Chondrocyte (in vitro differentiated cells): ENCODE measurements at places on chromosomes 3 and 15.

GRCh38 chr3:115087512-115087911, 59.6 kb downstream of the ZBTB20 start:
- no peak for DNase-seq

DNA sequence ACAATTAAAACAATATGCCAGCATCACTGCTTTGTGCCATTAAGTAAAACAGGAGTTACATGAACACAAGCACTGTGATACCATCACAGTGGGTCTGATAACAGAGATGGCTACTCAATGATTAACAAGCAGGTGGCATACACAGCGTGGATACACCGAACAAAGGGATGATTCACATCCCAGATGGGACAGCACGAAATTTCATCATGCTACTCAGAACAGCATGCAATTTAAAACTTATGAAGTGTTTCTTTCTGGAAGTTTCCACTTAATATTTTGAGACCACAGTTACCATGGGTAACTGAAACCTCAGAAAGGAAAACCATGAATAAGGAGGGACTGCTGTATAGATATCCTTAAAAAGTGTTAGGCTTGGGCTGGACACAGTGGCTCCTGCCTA, 44.5 kb downstream of the SLC24A1 start:
- DNase-seq, result no peak

GRCh38 chr15:70475921-70476320, 287.4 kb downstream of the UACA start:
- DNase-seq, result peak; percentile 42

DNA sequence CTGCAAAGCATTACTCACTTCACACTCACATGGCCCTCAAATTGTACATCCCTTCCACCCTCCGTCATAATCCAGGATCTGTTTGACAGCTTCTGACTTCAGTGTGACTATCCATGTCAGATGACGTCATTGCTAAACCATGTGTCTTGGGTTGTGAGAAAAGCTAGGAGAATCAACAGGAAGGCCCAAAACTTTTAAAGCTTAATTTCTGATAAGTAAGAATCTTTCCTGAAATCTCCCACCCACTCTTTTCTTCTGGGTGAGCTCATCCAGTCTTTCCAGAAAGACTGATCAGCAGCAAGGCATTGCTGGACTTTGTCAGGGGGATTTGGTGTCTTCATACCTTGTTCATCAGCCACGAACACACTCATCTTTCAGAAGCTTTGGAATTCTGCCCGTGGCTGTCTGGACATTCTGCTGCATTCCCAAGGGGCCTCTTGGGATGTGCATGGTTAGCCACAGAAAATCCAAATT, 11.5 kb upstream of the LMCD1 start:
- DNase-seq, result no peak

- no peak for DNase-seq
Observed at GRCh38 chr15:100918690-100919480, at the start of gene LRRK1. Gene LRRK1, plus strand, starts transcription at chr15:100919357. Its CDS starts 5,276 bp downstream, at chr15:100924633.

DNA sequence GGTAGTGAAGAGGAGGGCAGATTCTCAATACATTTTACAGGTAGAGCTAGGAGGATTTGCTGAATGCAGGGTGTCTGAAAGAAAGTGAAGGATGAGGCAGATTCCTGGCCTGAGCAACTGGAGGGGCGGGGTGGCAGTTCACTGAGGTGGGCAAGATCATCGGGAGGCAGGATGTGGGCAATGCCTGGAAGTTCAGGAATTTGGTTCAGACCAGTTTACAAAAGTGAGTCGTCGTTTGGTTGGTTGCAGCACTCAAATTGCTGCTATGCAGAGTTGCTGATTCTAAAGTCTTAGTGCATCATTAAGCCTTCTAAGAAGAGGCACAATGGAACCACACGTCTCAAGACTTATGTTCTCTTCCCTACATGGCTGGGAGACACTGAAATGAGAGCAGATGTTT, 134.0 kb downstream of the MFSD1 start:
- no peak for DNase-seq

DNA sequence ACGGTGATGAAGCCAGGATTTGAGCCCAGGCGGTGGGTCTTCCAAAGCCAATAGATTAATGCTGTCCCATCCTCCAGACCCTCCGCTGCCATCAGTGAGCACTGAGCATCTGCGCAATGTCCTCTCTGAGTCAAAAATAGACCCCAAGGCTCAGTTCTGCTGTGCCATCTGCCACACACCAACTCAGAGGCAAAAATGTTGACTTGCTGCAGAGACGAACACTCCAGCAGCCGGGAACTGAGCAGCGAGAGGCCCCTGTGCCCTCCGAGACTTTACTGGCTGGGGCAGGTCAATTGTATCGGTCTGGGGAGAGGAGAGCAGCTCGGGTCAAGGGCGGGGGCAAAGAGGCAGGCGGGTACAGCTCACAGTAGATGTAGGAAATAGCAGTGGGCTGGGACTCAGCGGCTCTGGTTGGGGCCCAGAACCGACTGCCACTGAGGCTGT, 41.5 kb upstream of the ATP2B2 start:
- no peak for DNase-seq

GRCh38 chr3:47571391-47572175, 7.1 kb downstream of the CSPG5 start:
- DNase-seq, result no peak

GRCh38 chr3:51099794-51100535, 285.1 kb upstream of the MANF start:
- no peak for DNase-seq

DNA sequence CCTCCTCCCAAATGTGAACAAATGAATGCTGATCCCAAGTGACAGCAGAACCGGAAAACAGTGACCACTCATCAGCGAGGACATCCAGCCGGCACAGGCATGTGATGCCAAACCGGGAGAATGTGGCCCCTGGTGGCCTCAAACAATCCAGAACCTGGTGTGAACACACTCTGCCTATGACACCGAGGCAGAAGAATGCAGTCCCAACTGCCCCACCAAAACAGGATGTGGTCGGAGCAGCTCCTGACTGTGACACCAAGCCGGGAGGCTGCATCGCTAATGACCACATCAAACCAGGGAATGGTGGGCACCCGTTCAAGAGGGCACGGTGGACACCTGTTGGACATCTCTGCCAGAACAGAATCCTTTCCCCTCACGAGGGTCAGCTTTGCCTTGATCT, 15.4 kb downstream of the SCN5A start:
- DNase-seq, result no peak

- no peak for DNase-seq
Observed at GRCh38 chr3:38109580-38110313, 27.2 kb downstream of the ACAA1 start.

DNA sequence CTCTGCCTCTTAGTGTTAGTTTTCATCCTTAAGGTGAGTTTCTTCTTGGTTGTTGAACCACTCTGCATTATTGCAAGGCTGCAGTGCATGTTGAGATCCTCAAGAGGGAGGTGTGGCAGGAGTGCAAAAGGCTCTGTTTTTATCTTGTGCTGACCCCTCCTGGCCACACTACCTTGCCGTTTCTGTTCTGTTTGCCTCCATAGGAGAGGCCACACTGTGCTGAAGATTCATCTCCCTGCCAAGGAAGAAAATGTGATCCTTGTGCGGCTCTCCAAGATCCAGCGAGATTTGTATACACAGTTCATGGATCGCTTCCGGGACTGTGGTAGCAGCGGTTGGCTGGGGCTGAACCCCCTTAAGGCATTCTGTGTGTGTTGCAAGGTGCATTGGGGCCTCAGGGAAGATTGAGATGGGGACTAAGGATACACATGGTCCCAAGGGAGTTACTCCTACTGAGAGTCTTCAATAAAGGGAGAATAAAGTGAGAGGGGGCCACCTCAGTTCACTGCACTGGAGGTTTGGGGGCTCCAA, 33.0 kb upstream of the TEX264 start:
- no peak for DNase-seq

DNA sequence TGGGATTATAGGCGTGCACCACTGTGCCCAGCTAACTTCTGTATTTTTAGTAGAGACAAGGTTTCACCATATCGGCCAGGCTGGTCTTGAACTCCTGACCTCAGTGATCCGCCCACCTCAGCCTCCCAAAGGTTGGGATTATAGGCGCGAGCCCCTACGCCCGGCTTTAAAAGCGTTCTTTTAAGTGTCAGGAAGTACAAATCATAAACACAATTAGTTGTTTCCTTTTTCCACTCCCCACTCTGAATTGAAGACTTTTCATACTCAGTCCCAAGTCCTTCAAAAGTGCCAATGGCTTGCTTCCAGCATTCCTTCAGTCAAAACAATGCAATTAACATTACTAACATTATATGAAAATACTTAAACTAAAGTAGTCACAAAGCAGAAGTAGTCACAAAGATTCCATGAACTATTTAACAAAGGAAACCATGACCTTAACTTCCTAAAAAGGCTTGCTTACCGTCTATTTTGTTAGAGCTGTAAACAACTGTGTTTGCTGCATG, 8.1 kb downstream of the WDR82 start:
- DNase-seq, result no peak

DNA sequence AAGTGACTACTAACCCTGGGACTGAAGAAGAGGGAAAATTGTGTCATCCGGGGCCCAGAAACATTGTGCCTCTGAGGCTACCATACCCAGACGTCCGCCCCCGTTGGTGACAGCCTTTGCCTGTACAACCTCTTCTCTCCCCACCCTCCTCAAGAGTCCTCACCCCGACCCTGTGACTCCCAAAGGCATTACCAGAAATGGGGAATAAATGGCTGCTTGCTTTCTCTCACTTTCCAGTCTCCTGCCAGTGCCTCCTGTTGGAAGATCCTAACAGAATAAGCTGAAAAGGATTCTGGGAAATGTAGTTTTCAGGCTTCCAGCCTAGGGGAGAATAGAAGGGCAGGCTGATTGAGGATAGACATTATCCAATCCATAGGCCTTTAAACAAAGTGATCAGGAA, 30.8 kb upstream of the SLC25A36 start:
- no peak for DNase-seq
